ENCODE measurements at places on chromosomes 2 and 18. TPM values are rescaled to one million over a fixed set of nuclear protein-coding genes. Genes with fewer than 3 reads are reported as not detected.

The CFC1 gene
- total RNA-seq = 0.38 TPM

The DTNA gene
- total RNA-seq = 21.8 TPM

The MEP1B gene
- total RNA-seq = not detected

The RUFY4 gene
- total RNA-seq = not detected

The DOK6 gene
- total RNA-seq = 5.9 TPM

The DNAJC5G gene
- not detected for total RNA-seq

The SH3RF3 gene
- total RNA-seq = 7.4 TPM

The ADRA2B gene
- total RNA-seq = 0.14 TPM

- H3K4me3 ChIP-seq = no peak overlapping the region
- DNase-seq = no peak
- peaks cover 84% of the 10 kb centered on the region for H3K36me3 ChIP-seq
- H3K27ac ChIP-seq = peak overlapping the region; percentile 15
Measured at GRCh38 chr2:60796573-60797509, 40.8 kb downstream of the PAPOLG start.

GRCh38 chr2:60438653-60439052, 114.8 kb downstream of the BCL11A start:
- H3K36me3 ChIP-seq = no peaks in the 10 kb centered on the region
- H3K27ac ChIP-seq = no peak overlapping the region
- no peaks in the 10 kb centered on the region for H3K4me1 ChIP-seq
- DNase-seq = no peak
- H3K27me3 ChIP-seq = no peaks in the 10 kb centered on the region
- H3K4me3 ChIP-seq = no peak overlapping the region

GRCh38 chr18:37124516-37124915, 295.6 kb downstream of the KIAA1328 start:
- DNase-seq = no peak
- H3K27ac ChIP-seq = no peak overlapping the region
- H3K36me3 ChIP-seq = no peaks in the 10 kb centered on the region

DNA sequence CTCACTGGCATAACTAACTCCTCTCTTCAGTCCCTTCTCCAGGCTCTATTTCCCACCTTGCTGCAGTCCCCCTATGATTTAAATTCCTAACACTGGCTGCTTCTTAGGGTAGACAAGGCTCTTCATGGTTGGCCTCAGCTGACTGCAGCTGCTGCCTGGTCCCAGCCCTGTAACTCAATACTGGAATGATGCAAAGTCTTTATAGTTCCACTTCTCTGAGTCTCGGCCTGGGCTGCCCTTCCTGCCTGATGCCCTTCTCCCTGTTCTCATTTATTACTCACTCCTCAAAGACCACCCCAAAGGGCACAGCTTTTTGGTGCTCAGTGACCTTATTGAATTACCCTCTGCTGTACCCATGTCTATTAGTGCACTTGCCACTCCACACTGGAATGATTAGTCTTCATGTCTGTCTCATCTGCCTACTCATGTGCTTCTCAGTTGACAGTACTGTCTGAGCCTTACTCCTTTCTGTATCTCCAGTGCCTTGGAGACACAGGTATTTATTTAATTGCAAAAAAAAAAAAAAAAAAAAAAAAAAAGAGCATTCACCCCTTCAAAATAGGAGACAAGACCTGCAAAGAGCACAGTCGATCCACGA, 199.4 kb upstream of the REV1 start:
- H3K36me3 ChIP-seq = no peaks in the 10 kb centered on the region
- H3K27me3 ChIP-seq = no peaks in the 10 kb centered on the region
- DNase-seq = no peak
- no peak overlapping the region for H3K27ac ChIP-seq
- peaks cover 7% of the 10 kb centered on the region for H3K4me1 ChIP-seq

DNA sequence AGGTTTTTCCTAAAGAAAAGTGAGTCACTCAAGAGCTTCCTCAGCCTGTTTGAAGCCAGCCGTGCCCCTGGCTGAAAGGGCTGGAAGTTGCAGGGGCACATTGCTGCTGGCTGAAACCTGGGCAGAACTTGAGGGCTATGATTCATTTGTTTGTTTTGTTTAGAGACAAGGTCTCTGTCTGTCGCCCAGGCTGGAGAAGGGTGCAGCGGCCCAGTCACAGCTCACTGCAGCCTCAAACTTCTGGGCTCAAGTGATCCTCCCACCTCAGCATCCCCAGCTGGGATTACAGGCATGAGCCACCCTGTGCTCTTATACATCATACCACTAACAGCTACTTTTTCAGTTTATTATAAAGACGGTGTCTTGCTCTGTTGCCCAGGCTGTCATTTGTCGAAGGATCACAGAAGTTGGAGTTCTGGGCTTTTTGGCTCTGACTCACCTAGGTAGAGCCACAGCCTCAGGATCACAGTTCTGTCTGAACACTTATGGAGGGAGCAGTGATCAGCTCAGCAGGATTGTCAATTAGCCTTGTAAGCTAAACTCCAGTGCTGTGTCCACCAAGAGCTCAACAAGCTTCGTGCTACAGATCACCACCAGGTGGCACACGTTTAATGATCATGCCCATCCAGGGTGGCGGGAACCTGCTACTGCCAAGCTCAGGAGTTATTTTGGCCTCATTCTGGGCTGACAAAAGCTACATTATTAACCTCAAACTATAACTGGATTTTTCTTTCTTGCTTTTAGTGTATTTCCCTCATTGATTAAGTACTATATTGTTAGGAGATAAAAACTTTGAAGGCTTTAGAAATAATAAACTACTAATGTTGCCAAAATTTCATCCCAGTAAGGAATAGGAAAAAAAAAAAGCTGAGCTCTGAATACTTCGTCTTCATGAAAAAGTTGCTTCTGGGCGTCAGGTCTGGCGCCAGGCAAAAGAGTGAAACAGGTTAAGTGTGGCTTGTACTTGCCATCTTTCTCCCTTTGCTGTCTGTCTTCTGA, 57.9 kb downstream of the ARHGEF33 start:
- no peaks in the 10 kb centered on the region for H3K4me1 ChIP-seq
- no peaks in the 10 kb centered on the region for H3K27me3 ChIP-seq
- no peak overlapping the region for H3K4me3 ChIP-seq
- DNase-seq = peak; percentile 72
- no peaks in the 10 kb centered on the region for H3K36me3 ChIP-seq

DNA sequence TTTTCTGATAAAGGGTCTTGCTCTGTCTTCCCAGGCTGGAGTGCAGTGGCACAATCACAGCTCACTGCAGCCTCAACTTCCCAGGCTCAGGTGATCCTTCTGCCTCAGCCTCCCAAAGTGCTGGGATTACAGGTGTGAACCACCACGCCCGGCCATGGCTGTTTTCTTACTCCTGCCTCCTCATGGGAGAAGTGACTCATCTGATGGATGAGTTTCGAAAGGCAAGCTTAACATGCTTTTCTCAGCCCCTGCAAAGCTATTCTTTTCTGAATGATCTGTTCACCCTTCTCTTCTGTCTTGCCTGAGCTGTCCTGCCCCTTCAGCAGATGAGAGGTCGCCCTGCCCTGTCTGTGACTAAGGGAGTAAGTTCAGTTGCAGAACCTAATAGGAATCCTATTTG, 929 bp upstream of the CREG2 start:
- no peaks in the 10 kb centered on the region for H3K36me3 ChIP-seq
- peaks cover 53% of the 10 kb centered on the region for H3K27me3 ChIP-seq
- no peak overlapping the region for H3K4me3 ChIP-seq
- DNase-seq = no peak
- no peak overlapping the region for H3K27ac ChIP-seq

DNA sequence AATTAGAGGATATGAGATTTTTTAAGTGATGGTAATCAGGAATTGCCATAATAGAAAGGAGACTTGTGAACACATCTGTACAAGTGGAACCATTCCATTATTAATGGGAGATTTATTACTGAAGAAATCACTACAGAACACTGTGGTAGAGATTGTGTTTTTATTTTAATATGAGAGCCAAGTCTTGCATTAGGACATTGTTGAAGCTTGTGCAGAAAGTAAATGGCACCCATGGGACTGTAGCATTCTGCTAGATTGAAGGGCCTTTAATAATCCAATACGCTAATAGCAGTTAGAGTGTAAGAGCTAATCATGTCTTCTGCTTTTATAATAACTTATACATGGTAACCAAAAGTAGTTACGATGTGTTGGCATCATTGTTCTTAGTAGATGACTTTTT, 83.6 kb downstream of the VRK2 start:
- no peaks in the 10 kb centered on the region for H3K27me3 ChIP-seq
- no peak for DNase-seq
- peaks cover 3% of the 10 kb centered on the region for H3K36me3 ChIP-seq
- H3K27ac ChIP-seq = no peak overlapping the region
